ENCODE measurements at places on chromosomes 12 and 14. TPM values are rescaled to one million over a fixed set of nuclear protein-coding genes. Genes with fewer than 3 reads are reported as not detected.

DPPA3 gene
- not detected for total RNA-seq

PRPH gene
- total RNA-seq, result not detected

DDX51 gene
- total RNA-seq, result 39.5 TPM

RTRAF gene
- total RNA-seq, result 96.5 TPM

KRT2 gene
- 0.66 TPM for total RNA-seq

ACOT6 gene
- not detected for total RNA-seq

CCDC175 gene
- total RNA-seq, result not detected

SELPLG gene
- 179 TPM for total RNA-seq

CCDC85C gene
- total RNA-seq, result 0.73 TPM

KIF26A gene
- not detected for total RNA-seq

BBOF1 gene
- total RNA-seq, result 3.2 TPM

TRHDE gene
- not detected for total RNA-seq

TMEM229B gene
- 28.3 TPM for total RNA-seq

PPP1R1A gene
- not detected for total RNA-seq

TMEM30B gene
- total RNA-seq, result 1.0 TPM

DEGS2 gene
- total RNA-seq, result 4.4 TPM

VDR gene
- total RNA-seq, result 1.6 TPM

SRSF5 gene
- total RNA-seq, result 1,327 TPM

TRIM9 gene
- 0.40 TPM for total RNA-seq

EFS gene
- not detected for total RNA-seq

CAPRIN2 gene
- 38.1 TPM for total RNA-seq

RBP5 gene
- not detected for total RNA-seq

LUM gene
- total RNA-seq, result not detected

WNT1 gene
- total RNA-seq, result 2.0 TPM

LRTM2 gene
- total RNA-seq, result not detected

PAPOLA gene
- 200 TPM for total RNA-seq

GUCY2C gene
- not detected for total RNA-seq
